HFFc6 (cell line): ENCODE measurements at places on chromosomes 7 and 10.
A peak's percentile ranks its signal among the peaks of the same experiment; 100 is the strongest.

DNA sequence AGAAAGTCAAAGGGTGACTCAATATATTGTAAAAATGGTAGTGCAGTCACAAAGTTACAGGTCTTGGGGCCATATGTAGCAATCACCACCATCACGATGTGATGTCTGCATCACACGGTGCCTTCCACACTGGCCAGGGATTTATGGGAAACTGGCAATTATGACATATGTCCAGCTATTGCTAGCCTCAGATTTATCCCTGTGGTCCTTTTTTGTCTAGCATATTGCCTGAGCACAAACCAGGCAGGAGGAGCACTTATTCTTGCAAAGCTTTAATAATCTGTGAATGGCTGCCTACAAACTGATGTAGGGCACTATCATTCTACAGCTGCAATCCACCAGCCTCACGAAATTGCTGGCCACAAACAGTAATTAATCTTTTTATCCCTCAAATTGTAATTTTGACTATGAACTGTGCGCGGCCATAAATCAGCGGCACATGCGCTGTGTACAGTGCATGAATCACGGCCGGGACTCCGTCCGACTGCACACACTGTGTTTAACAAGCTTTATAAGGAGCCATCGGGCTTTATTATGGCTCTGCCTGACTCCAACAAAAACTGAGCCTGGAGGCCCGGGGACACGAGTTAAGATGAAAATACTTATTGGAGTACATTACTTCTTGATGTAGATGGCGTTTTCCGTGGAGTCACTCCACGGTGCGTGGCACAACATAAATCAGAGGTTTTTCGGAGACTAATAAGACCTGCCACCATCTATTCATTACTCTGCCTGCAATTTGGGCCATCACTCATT, 115.2 kb downstream of the EBF3 start:
- no peak for DNase-seq

GRCh38 chr7:44235582-44236332, 35.0 kb downstream of the YKT6 start:
- no peak for DNase-seq

- no peak for DNase-seq
Measured at GRCh38 chr7:136845899-136846465, 22.5 kb upstream of the CHRM2 start.

DNA sequence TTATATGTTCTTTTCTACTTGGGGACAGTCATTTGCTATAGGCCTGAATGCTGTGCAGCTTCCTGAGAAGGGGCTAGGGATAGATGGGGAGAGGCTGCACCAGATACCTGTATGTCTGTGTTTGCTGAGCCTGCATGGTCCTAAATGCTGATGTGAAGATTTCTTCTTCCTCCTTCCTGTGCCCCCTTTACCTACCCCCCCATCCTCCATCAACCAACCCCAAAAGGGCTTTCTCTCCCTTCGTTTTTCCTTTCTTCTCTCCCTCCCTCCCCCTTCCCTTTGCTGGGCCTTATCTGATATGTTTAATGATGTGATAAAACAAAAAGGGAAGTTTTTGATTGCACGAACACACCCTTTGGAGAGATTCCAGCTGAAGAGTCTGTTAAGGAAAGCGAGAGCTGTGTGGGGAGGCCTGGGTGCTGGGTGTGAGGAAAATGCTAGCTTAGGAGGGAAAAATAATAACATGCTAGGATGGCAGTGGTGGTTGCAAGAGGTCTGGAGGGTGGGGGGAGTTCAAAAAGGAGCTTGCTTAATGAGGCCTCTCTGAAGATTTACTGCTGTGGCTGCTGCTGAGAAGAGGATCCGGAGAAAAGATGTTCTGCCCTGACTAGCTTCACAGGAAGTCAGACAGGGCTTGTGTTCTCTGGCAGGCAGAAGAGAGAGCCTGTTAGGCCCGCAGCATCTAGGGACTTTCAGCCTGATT, 101.8 kb downstream of the SAMD9 start:
- peak; percentile 40 for DNase-seq

GRCh38 chr7:50270531-50271018, 33.9 kb upstream of the IKZF1 start:
- no peak for DNase-seq

- no peak for DNase-seq
Measured at GRCh38 chr7:29038463-29038862, 80.3 kb upstream of the TRIL start.

- peak; percentile 10 for DNase-seq
Measured at GRCh38 chr10:101444058-101444898, 90.3 kb downstream of the BTRC start.

GRCh38 chr10:117499248-117500105, 43.1 kb upstream of the EMX2 start:
- no peak for DNase-seq

DNA sequence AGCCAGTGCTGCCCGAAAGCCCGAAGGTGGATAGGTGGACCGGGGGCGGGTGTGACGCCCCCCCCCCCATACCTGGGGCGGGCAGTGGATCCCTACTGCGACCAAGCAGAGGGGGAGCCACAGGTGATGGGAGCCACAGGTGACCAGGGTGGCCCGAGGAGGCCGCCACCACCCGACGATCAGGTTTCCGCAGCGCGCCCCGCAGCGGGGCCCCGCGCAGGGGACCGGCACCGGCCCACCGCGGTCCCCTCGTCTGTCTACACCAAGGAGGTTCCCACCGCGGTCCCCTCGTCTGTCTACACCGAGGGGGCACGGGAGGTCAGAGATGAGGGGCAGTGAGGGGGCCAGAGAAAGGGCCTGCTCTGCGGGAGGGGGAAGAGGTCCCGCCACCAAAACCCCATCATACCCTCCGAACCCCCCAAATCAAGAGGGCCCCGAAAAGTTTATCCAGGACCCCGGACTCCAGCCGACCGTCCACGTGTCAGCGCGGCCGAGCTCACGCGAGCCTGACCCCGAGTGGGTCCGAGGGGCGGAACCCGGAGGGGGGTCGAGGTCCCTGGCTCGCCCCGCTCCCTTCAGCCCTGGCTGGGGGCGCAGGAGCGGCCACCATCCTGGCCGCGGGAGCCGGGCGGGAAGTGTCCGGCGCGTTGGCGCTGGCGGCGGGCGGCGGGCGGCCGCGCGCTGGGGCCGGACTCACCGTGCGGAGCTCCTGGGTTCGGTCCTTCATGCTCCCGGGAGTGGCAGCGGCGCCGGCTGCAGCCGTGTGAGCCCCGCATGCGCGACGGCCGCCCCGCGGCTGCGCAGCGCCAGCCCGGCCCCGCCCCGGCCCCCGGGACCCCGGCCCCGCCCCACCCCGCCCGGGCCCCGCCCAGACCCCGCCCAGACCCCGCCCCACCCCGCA, at the start of gene STX1A:
Gene STX1A, minus strand, starts transcription at position 765 of the 901 bp plus-strand sequence. Its CDS starts 38 bp downstream, at position 727.
- peak; percentile 58 for DNase-seq

DNA sequence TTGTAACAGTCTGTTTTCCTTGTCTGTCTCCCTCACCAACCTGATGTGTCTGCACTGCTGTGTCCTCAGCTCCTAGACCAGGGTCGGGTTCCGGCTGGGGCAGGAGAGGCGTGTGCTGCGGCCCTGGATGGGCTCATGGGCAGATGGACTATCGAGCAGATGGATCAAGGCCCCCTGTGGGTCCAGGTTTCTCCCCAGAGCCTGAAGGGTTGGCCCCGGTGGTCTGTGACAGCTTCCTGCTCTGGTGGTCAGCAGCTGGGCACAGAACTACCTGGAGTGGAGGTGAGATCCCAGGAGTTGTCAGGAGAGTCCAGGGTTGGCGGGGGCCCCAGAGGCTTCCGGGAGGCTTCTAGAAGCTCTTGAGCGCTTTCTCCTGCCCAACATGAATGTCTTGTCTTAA, 75.1 kb downstream of the GRK5 start:
- no peak for DNase-seq

GRCh38 chr7:114979388-114979787, 57.5 kb downstream of the MDFIC start:
- DNase-seq: no peak

DNA sequence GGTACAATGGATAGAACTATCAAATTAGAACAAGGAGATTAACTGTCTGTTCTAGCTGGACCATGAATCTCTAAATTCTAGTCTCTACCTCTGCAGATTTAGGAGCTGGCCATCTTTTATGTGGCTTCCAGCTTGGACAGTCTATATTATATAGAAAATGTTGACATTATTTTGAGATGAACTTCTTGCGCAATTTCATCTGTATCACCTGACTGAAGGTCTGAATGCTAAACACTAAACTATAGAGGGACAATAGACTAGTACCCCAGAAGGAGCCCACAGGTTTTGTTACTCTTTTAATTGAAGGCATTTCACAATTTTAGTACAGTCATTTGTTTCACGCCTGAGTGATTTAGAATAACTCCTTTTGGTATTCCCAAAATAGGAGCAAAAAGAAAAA, 222.4 kb upstream of the ANKRD30A start:
- no peak for DNase-seq

DNA sequence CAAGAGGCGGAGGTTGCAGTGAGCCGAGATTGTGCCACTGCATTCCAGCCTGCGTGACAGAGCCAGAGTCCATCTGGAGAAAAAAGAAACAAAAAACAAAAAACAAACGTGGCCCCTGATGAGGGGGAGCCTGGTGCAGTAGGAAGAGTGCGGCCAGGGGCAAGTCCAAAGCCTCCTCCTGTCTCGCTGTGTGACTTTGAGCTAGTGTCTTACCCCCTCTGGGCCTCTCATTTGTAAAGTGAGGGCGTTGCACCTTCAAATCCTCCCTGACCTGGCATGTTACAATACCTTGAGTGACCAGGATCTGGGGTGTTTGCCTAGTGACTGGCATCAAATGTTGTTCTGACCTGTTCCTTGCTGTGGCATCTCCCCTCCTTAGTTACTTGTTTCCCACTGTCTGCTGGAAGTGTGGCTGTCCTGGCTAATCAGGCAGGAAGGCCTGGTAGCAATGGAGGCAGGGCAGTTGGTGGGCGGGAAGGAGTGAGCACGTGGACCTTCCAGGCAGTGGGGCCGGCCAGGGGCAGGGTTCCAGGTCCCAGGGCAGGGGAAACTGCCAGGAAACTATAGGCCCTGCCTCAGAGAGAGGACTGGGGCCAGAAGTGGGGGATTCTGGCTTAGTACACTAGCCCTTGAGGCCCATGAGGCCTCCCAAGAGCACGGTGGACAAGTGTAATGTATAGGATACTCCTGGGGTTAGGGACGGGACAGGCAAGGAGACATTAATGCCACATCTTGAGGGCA, 24.5 kb upstream of the GOLGA7B start:
- DNase-seq: no peak

- DNase-seq: peak; percentile 65
Measured at GRCh38 chr7:128830231-128831177, at the start of gene FLNC. TSS of gene FLNC (plus strand) at chr7:128830406. CDS start at chr7:128830638, 232 bp downstream.

DNA sequence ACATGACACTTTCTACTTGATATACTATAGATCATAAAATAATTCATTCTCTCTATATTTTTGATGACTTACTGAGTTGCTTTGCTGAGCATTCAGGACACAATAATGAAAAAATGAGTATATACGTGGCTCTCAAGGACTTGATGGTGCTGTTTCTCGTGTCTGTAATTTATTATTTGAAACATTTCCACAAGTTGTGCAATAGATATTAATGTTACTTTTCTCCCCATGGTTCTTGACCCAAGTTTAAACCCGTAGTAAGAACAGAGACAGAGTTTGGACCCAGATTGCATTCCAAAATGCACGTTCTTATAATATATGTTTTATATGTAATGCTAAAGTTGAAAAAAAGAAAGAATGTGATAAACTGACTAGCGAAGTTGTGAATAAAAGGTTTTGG, 94.2 kb upstream of the FAM3C start:
- no peak for DNase-seq

DNA sequence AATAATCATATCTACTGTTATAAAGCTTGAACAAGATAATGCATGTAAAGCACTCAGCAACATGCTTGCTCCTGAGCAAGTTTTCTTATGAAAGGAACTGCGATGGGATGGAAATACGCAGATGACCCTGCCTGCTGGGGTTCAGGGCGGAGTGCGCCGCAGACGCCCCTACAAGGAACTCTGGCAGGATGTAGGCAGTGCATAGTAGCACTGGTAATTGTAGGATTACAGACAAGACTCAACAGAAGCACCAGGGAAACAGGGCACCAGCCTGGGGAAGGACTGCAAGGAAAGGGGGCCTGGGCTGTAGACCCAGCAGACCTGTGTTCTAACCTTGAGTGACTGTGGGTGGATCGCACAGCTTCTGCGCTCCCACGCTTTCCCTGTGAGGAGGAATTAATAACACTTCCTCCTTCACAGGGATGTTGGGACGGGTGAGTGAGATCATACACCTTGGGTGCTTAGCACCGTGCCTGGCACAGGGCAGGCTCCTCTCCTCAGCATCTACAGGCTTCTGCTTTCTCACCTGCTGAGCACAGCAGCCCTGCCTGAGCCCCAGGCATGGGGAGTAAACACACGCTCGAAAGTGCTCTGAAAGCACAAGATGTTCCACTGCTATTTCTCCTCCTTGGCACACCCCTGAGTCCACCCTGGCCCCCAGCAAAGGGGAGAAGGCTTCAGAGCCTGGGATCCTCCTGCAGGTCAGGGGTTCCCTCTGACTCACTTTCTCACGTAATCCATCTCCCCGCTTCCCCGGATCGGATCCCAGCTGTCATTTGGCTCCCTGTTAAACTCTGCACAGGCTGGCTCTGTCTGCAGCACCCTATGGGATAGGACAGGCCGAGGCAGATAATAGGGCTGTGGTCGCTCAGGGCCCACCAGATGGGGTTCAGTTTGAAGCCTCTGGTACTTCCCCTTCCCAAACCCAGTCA, 19.2 kb downstream of the ITPRIP start:
- DNase-seq: no peak

GRCh38 chr7:136403591-136403990, 426.4 kb upstream of the MTPN start:
- DNase-seq: no peak

GRCh38 chr10:122471531-122472177, 10.3 kb downstream of the HTRA1 start:
- peak; percentile 45 for DNase-seq

DNA sequence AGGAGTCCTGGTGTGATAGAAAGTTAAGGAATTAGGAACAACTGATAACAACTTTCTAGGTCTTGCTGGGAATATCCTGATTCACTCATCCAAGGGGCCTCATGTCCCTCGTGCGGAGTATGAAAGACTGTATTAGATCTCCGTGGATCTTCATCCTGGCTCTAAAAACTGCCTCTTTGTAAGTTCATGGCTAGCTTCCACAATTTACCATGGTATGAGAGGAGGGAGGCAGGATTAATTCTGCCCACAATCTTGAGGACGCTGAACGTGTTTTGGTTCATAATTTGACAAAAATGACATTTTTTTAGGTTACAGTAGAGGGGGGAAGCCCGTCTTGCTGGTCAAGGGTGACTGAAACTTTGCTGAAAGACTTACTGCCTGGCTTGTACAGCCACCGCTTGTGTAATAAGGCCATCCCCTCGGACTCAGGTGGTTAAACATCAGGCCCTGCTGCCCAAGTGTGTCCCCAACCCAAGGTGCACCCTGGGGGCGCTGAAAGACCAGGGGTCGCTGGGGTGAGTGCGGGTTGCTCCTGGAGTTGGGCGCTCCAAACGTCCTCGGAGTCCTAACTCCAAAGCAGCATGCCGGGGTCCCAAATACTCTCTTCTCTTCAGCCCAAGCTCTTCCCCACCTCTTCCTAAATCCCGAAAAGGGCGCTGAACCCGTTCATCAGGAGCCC, 733 bp downstream of the HIBADH start:
- no peak for DNase-seq

- no peak for DNase-seq
Measured at GRCh38 chr10:94027197-94027596, 33.5 kb downstream of the PLCE1 start.
